ENCODE measurements at places on chromosomes 3 and 15.
A peak's percentile ranks its signal among the peaks of the same experiment; 100 is the strongest.

DNA sequence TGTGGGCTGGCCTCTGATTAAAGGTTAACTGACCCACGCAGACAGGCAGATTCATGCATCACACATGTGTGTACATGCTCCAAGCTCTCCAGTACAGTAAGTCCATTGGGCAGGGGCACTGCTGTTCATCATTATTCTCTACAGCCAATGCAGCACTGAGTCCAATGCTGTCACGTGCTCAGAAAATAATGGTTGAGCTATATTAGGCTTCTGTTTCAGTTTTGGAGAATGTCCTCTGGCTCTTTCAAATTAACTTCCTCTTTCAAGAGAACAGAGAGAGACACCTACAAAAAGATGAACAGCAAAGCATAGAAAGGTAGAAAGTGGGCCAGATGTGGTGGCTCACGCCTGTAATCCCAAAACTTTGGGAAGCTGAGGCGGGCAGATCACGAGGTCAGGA is 202.6 kb downstream of the MEX3B start:
- no peak for DNase-seq

- DNase-seq, result no peak
Measured at GRCh38 chr3:57221883-57222282, 5.6 kb upstream of the APPL1 start.

- no peak for DNase-seq
Measured at GRCh38 chr3:20046556-20046955, 6.3 kb downstream of the KAT2B start.

DNA sequence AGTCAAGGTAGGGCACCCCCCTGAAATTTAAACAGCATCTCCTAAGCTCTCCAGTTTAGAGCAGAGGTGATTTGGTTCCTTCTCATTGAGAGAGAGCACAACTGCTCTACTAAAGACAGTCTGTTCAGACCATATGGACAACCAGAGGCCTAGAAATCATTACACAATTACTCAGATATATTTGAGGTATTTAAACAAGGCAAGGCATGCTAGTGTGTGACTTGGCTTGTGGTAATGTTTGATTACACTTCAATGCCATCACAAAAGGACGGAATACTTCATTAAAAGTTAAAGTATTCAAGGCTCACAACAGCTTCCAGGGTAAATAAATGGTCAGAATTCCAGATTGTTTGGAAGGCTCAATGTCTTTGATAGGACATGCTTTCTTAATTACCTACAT is 110.2 kb downstream of the LRTM1 start:
- no peak for DNase-seq

GRCh38 chr3:150975086-150975991 is 2.8 kb upstream of the CLRN1 start:
- DNase-seq, result no peak

GRCh38 chr15:89317186-89317720 is 17.4 kb downstream of the POLG start:
- DNase-seq, result no peak

DNA sequence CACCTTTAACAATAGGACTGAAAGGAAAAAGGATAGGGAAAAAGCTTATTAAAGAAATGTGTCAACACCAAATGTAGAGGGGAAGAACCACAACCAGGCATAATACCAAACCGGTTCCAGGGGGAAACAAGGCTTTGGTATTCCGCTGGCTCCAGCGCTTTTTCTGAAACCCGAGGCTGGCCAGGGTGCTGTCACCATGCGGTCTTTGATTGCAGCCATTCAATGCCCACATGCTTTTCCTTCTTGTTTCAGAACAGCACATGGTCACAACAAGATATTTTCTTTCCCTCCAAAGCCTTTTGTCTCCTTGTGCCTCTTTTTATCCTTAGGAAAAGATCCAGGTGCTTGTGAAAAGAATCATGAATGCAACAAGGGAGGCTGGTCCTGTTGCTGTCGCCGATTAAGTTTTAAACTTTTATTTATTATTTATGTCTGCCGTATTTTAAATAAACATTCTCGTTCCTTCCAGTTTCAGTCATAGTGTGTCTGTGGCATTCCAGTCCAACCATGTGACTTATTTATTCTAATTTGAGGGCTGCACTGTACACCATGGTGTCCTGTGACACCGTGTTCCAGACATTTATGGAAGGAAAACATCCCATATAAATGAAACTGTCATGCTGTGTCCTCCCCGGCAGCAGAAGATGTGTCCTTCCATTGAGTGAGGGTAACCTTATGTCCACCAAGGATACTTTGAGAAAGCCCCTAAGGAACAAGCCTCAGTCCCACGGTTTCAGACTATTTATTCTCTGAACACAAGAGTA is 41.1 kb downstream of the CCK start:
- DNase-seq, result no peak

DNA sequence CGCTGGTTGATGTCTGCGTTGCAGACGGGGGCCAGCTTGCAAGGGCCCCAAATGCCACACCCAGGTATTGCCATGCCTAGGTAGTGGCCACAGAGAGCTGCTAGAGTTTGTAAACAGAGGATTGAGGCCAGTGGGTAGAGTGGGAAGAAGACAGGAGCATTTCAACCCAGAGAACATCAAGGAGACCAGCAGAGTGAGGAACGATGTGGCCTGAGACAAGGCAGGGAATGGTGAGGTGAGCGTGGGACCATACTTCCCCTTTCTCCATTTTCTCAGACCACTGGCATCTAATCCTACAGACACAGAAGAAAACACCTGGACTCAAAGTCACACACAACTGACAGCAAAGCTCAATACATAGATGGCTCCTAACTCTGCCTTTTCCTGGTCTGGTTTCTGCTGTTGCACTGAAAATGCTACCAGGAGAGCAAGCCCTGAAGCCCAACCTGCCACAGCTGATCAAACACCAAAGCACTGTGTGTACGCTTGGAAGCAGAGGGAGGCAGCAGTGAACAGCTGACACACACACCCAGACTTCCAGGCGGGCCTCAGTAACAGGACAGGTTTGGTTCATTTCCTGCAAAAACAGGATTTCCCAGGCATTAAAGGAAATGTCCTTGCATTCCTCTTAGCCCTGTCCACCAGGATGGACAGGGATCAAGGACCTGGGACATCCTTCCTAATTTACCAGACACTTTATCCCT is 1.6 kb downstream of the FAM174B start:
- no peak for DNase-seq

DNA sequence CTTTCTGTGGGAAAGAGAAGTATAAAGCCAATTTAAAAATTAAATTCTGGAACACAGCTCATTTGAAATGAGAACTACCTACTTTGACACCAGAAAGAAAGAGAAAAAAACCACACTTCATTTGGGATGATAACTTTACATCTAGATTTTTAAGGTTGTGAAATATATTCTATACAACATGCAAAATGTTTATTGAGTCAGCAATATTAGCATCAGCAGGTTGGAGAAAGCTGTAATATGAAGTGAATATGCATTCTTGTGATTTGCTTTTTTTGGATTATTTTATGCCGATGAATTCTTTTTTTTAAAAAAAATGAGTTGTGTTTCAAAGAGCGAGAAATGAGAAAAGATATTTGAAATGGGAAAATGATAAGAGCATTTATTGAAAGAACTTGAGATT is 307.0 kb upstream of the DPPA4 start:
- DNase-seq, result no peak

- DNase-seq, result no peak
Measured at GRCh38 chr3:125031544-125031943, 24.3 kb downstream of the HEG1 start.

GRCh38 chr3:51271172-51271571 is 113.9 kb upstream of the MANF start:
- DNase-seq, result no peak

GRCh38 chr3:19662486-19662885 is 271.5 kb downstream of the EFHB start:
- DNase-seq, result no peak

DNA sequence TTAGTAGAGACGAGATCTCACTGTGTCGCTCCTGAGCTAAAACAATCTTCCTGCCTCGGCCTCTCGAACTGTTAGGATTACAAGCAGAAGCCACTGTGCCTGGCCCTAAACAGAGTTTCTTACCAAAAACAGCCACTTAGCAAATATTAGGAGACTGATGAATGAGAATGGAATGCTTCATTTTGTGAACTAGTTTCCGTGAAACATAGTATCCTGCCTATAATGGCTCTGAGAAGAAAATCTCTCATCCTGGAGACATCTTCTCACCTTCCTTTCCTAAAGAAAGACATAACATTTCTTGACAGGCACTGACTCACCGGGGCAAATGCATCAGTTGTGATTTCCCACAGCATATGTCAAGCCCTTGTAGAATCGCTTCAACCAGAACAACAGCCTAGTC is 44.9 kb downstream of the GJD2 start:
- no peak for DNase-seq

GRCh38 chr3:183213415-183214276 is 39.4 kb upstream of the B3GNT5 start:
- no peak for DNase-seq

GRCh38 chr3:49992326-49992725 is 52.4 kb downstream of the RBM6 start:
- DNase-seq, result no peak

GRCh38 chr3:41202075-41202833 is 2.9 kb downstream of the CTNNB1 start:
- DNase-seq, result no peak

- DNase-seq, result no peak
Measured at GRCh38 chr15:64934023-64934422, 22.3 kb downstream of the ANKDD1A start.

GRCh38 chr3:171165983-171166382 is 139.5 kb upstream of the SLC2A2 start:
- DNase-seq, result no peak

DNA sequence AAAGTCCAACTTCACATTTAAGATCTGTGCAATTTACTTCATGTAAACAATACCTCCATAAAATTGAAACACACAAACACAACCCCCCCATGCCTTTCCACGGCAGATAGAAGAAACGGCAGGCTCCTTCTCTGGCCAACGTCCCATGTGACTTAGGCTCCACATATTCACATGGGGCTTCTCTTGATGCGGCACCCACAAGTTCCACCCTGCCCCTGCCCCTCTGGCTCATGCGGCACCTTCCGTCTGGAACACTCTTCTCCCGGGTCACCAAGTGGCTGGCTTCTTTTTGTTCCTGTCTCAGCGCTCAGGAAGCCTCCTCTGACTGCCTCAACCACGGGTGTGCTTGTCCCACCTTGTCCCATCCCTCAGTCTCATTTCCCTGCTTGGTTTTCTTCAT is 25.6 kb downstream of the STIMATE start:
- DNase-seq, result no peak

DNA sequence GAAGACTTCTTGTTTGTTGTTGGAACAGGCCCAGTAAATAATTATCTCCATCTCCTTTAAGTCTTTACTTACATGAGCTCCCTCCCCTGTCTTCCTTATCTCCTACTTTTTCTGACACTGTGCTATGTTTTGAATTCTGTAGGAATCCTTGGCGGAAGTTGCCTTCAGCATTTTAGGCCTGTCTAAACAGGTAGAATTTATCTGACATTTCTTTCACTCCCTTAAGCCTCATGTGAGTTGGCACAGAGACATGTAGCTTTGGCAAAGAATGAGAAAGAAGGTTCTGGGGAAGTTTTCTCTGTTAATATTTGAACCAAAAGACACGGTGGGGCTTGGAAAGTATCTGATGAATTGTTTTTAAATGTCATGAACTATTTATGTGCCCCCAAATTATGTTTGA is 8.1 kb downstream of the MCTP2 start:
- no peak for DNase-seq

GRCh38 chr3:31918179-31919150 is 62.6 kb downstream of the OSBPL10 start:
- DNase-seq, result no peak

DNA sequence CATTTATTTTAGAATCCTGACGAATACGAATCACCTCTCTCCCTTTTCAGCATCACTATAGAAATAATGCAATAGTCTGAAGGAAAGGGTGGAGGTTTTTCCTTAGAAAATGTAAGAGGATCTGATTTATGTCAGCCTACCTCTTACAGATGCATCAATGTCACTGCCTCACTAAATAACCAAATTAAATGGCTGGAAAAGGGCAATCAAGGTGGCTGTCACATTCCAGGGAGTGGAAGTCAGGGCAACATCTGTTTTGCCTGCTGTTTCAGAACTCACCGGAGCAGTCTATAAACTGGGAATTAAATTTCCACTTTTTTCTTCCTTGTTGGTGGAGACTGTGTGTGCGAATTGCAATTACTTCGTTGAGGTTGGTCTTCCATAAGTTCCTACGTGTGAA is 299.3 kb upstream of the PDZRN3 start:
- no peak for DNase-seq

DNA sequence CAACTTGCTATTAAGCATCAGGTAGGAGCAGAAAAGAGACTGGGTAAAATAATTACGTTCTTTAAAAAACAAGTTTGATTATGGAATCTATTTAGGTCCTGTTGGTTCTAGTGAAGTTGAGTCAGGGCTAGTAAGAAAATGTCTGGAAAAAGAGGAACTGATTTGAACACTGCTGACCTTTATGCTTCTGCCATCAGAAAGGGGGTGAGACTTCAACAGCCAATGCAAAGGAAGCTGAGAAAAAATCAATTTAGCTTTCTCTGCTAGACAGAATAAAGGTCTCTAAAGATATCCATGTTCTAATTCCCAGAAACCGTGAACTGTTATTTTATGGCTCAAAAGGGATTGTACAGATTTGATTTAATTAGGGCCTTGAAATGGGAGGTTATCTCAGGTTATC is 157.5 kb downstream of the ROBO2 start:
- DNase-seq, result no peak

- no peak for DNase-seq
Measured at GRCh38 chr15:85685356-85685755, 109.4 kb downstream of the KLHL25 start.

DNA sequence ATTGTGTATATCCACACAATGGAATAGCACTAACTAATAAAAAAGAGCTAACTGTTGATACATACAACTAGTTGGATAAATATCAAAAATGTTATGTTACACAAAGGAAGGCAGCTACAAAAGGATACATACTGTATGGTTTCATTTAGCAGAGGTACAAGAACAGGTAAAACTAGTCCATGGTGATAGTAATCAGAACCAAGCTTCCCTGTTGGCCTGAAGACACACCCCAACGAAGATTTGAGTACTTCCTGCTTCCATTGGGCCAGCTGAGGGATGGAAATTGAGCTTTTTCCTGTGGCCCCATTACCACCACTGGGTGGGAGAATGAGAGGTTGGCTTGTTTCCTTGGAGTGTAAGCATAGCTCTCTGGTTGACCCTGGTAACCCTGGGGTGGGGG is 117.3 kb upstream of the CADPS start:
- DNase-seq, result no peak

GRCh38 chr3:169929830-169930519 is 18.6 kb downstream of the SAMD7 start:
- DNase-seq, result peak; percentile 25

GRCh38 chr3:79005084-79005483 is 762.7 kb downstream of the ROBO1 start:
- no peak for DNase-seq
